Glomerular endothelial cell (primary cell): ENCODE measurements at places on chromosomes 13 and 19. TPM values are rescaled to one million over a fixed set of nuclear protein-coding genes. Genes with fewer than 3 reads are reported as not detected.

KIR2DL3 gene
- total RNA-seq: not detected in 2 replicates

WDR83 gene
- 10.2 and 13.8 TPM in 2 replicates for total RNA-seq

FBN3 gene
- not detected in 2 replicates for total RNA-seq

DBP gene
- total RNA-seq: 2.9 and 4.1 TPM in 2 replicates

LENG9 gene
- 3.7 and 4.1 TPM in 2 replicates for total RNA-seq

KLK2 gene
- total RNA-seq: not detected in 2 replicates

ZNF136 gene
- 3.9 and 4.6 TPM in 2 replicates for total RNA-seq

KCNRG gene
- total RNA-seq: 0.19 and 2.0 TPM in 2 replicates

ZFR2 gene
- total RNA-seq: 0.29 TPM in 1 of 2 replicates, not detected in the other

PNMA8C gene
- total RNA-seq: not detected in 2 replicates

CYP4F8 gene
- not detected in 2 replicates for total RNA-seq

TSSK6 gene
- total RNA-seq: 0.92 and 1.7 TPM in 2 replicates

SBK3 gene
- 1.3 and 1.5 TPM in 2 replicates for total RNA-seq

MBD3L2 gene
- not detected in 2 replicates for total RNA-seq

SAFB2 gene
- 25.7 and 30.9 TPM in 2 replicates for total RNA-seq

VSTM1 gene
- total RNA-seq: not detected in 2 replicates

FPR3 gene
- not detected in 2 replicates for total RNA-seq

PRR36 gene
- not detected in 2 replicates for total RNA-seq

CEACAM20 gene
- not detected in 2 replicates for total RNA-seq

PSG11 gene
- total RNA-seq: not detected in 2 replicates

PPM1N gene
- 1.1 TPM in 1 of 2 replicates, not detected in the other for total RNA-seq

KLK4 gene
- total RNA-seq: not detected in 2 replicates

DCT gene
- total RNA-seq: not detected in 2 replicates

CYP2A7 gene
- not detected in 2 replicates for total RNA-seq

PKN1 gene
- total RNA-seq: 235 and 300 TPM in 2 replicates

PRR22 gene
- total RNA-seq: 0.29 and 0.76 TPM in 2 replicates

TTYH1 gene
- total RNA-seq: not detected in 2 replicates

ACP5 gene
- total RNA-seq: 1.6 and 1.9 TPM in 2 replicates

CCDC122 gene
- total RNA-seq: 6.1 and 6.2 TPM in 2 replicates
